ENCODE measurements at places on chromosomes 1 and 21.
A peak's percentile ranks its signal among the peaks of the same experiment; 100 is the strongest.

DNA sequence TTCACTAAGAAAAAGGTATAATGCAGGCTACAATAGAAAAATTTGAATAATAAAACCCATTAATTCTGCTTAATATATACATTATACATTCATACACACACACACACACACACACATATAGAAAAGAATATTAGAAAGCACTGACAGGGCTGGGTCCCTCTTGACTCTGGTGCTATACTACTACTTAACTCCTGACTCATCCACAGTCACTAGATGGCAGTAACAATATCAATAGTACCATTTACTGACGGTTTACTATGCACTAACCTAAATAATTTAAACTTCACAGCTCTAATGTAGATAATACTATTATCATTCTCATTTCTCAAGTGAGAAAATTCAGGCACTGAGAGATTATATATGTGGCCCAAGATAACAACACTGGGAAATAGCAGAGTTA, 87.5 kb downstream of the COP1 start:
- no peak for DNase-seq
- no peak overlapping the region for H3K27ac ChIP-seq
- H3K4me3 ChIP-seq = no peak overlapping the region
- peaks cover 77% of the 10 kb centered on the region for H3K36me3 ChIP-seq
- H3K27me3 ChIP-seq = no peaks in the 10 kb centered on the region
- H3K4me1 ChIP-seq = no peaks in the 10 kb centered on the region

DNA sequence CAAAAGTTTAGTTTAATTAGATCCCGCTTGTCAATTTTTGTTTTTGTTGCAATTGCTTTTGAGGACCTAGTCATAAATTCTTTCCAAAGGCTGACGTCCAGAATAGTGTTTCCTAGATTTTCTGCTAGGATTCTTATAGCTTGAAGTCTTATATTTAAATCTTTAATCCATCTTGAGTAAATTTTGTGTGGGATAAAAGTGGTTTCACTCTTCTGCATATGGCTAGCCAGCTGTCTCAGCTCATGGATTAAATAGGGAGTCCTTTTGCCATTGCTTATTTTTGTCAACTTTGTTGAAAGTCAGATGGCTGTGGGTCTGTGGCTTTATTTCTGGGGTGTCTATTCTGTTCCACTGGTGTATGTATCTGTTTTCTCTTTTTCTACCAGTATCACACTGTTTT, 801.3 kb upstream of the ADGRL4 start:
- H3K4me3 ChIP-seq = no peak overlapping the region
- H3K4me1 ChIP-seq = peaks cover 9% of the 10 kb centered on the region
- H3K27ac ChIP-seq = no peak overlapping the region

DNA sequence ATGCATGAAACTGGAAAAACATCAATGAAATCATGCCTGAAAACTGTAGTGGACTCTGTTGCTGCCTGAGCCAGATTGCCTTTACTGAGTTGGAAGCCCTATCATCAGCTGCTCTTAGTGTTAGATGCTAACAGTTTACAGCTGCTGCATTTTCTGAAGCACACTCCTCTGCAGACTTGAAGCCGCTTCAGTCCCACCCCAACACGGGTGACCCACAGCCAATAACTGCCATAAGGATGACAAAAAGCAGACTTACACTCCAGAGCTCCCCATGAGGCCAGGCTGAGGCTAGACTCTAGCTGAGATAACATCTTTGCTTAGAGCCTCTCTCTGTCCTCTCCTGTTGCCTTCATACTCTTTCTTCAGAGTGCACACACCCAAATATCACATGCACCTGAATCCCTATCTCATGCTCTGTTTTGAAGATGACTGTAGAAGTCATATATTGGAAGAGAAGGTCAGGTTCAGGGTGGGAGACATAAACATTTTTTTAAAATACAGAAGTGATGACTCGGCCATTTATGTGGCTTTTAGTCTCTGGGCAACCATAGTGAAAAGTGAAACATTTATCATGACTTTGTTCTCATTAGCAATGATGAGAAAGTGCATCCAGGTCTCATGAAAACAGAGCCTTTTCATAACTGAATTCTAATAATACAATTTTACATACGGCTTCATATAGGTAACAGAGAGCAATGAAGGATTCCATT, 161.0 kb downstream of the KCNK2 start:
- H3K4me3 ChIP-seq = no peak overlapping the region
- H3K27me3 ChIP-seq = no peaks in the 10 kb centered on the region
- no peaks in the 10 kb centered on the region for H3K4me1 ChIP-seq
- no peak overlapping the region for H3K27ac ChIP-seq
- no peaks in the 10 kb centered on the region for H3K36me3 ChIP-seq
- DNase-seq = no peak

- H3K27me3 ChIP-seq = peaks cover 19% of the 10 kb centered on the region
- peak overlapping the region; percentile 35 for H3K27ac ChIP-seq
- H3K4me3 ChIP-seq = no peak overlapping the region
- H3K4me1 ChIP-seq = peaks cover 40% of the 10 kb centered on the region
These were observed 475.4 kb downstream of the PTPRU start for GRCh38 chr1:29711582-29712283.

DNA sequence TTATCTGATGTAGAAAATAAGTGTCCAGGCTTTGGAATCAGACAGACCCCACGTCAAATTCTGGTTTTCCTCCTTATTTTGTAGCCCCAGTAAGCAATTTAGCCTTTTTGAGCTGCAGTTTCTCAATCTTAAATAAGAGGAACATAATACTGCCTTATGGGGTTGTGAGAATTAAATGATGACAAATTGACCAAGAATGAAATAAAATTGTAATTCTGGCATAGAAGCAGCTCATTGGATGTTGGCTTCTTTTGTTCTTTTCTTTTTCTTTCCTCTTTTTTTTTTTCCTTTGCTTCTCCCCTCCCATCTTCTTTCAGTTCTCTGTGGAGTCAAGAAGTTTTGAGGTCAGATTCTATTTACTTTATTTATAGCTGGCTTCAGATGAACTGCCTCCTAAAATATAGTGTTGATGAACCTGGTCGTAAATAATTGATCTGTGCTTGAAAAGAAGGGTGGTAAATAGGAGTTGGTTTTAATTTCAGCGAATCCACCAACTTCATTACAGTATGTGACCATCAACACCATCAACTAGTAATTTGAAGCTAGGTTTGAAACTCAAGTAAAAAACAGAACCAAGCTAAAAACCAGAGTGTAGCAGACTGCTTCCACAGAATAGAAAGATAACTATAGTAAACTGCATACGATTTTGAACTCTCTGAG, 81.1 kb downstream of the CACHD1 start:
- peaks cover 52% of the 10 kb centered on the region for H3K4me1 ChIP-seq
- H3K36me3 ChIP-seq = peaks cover 46% of the 10 kb centered on the region
- H3K4me3 ChIP-seq = peak overlapping the region; percentile 16
- no peak for DNase-seq
- H3K27me3 ChIP-seq = no peaks in the 10 kb centered on the region

- no peaks in the 10 kb centered on the region for H3K36me3 ChIP-seq
- H3K27ac ChIP-seq = no peak overlapping the region
- H3K27me3 ChIP-seq = peaks cover 21% of the 10 kb centered on the region
- DNase-seq = no peak
These were observed 3.2 kb upstream of the PAQR7 start for GRCh38 chr1:25878690-25879089.

GRCh38 chr1:180080439-180080838, 74.2 kb upstream of the QSOX1 start:
- no peak overlapping the region for H3K4me3 ChIP-seq
- H3K4me1 ChIP-seq = no peaks in the 10 kb centered on the region
- DNase-seq = no peak

- H3K36me3 ChIP-seq = no peaks in the 10 kb centered on the region
- no peak for DNase-seq
- no peak overlapping the region for H3K4me3 ChIP-seq
- peaks cover 7% of the 10 kb centered on the region for H3K27me3 ChIP-seq
These were observed 355.8 kb downstream of the GPATCH2 start for GRCh38 chr1:217274927-217275654.

- H3K4me3 ChIP-seq = no peak overlapping the region
- H3K36me3 ChIP-seq = no peaks in the 10 kb centered on the region
- peaks cover 13% of the 10 kb centered on the region for H3K27me3 ChIP-seq
- H3K4me1 ChIP-seq = no peaks in the 10 kb centered on the region
- DNase-seq = no peak
- H3K27ac ChIP-seq = no peak overlapping the region
These were observed 984.2 kb downstream of the AMY1C start for GRCh38 chr1:104733866-104734265.

DNA sequence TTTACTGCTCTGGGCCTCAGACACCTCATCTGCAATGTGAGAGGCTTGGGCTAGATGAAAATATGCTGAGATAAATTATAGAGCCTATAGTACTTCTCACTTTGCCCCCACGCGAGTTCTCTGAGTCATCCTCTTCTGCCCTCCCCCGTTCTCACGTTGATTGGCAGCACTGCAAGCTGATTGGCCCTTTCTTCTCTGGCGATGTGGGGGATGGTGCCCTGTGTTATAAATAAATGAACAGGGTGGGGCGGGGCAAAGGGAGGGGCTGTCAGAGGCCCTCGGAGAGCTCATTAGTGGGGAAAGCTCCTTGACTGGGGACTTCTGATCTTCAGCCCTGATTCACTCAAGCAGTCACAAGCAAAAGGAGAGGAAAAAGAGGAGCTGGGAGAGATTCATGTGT, 64.3 kb upstream of the ZC3H12A start:
- DNase-seq = no peak
- peaks cover 49% of the 10 kb centered on the region for H3K27me3 ChIP-seq
- no peaks in the 10 kb centered on the region for H3K36me3 ChIP-seq
- no peak overlapping the region for H3K4me3 ChIP-seq
- H3K4me1 ChIP-seq = no peaks in the 10 kb centered on the region

DNA sequence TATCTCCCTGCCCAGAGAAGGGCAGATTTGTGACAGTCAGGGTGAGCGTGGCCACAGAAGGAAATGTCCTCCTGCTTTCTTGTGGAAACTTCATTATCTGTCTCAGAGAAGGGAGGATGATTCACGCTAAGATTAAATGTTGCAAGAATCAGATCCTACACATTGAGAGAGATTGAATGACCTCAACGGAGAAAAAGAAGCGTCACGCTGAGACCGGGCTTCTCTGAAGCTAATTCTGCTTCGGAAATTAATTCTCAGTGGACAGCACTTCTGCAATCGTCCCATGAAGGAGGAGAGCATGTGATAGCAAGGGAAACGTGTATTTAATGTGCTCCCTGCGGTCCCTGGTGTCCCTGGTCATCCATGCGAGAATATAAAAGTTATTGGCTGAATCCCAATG, 19.8 kb upstream of the C1orf21 start:
- H3K4me3 ChIP-seq = no peak overlapping the region
- DNase-seq = no peak
- H3K4me1 ChIP-seq = no peaks in the 10 kb centered on the region
- H3K27ac ChIP-seq = no peak overlapping the region
- peaks cover 3% of the 10 kb centered on the region for H3K27me3 ChIP-seq

DNA sequence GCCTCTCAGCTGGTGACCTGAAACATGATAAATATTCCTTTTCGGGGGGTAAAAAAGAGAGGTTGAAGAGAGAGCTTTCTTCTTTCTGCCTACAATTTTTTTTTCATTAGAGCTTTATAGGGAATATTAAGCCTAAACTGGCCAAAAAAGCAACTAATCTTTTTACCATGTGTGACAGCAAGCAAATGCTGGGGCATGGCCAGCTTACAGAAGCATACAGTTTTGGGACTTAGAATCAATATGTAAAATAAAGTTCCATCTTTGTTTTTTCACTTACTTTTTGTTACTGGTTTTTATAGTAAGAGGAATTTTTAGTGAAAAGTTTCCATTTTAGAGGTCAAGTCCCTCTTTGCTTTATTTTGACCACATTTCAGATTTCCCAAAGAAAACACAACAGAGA, 301.2 kb upstream of the DEPDC1 start:
- no peaks in the 10 kb centered on the region for H3K36me3 ChIP-seq
- no peak for DNase-seq
- H3K4me3 ChIP-seq = no peak overlapping the region
- peaks cover 5% of the 10 kb centered on the region for H3K4me1 ChIP-seq

DNA sequence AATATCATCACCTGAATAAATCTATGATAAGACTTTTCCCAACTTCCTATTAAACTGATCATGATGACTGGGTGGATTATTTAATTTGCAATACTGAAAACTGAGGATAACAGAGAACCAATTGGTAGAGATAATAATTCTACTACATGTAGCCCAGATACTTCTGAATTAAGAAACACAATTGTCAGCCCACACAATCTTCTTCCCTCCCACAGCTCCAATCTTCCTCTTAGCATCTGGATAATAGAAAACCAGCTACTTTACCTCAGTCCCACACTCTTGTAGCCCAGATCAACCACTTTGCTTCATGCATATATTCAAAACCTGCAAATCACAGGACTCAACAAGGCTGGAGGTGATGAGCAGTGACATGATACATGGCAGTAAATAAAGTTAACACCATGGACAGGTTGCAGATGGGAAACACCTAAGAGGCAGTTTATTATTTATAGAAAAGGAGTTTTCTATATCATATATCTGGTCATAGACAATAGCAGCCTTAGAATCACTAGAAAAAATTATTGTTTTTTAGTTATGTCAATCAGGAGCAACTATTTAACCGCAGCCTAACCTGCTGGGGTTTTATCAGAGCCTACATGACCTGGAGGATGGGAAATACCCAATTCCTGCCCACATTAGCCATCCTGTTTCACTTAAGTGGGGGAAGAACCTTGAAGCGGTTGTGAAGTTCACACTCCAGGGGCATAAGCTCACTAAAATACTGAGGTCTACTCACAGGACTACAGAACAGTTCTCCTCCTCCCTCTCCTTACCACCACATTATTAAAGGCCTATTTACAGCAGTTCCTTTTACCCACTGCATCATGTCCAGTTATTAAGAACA, 16.7 kb downstream of the FRRS1 start:
- H3K36me3 ChIP-seq = peaks cover 16% of the 10 kb centered on the region
- no peak overlapping the region for H3K4me3 ChIP-seq
- H3K27ac ChIP-seq = no peak overlapping the region
- H3K4me1 ChIP-seq = no peaks in the 10 kb centered on the region
- no peaks in the 10 kb centered on the region for H3K27me3 ChIP-seq

DNA sequence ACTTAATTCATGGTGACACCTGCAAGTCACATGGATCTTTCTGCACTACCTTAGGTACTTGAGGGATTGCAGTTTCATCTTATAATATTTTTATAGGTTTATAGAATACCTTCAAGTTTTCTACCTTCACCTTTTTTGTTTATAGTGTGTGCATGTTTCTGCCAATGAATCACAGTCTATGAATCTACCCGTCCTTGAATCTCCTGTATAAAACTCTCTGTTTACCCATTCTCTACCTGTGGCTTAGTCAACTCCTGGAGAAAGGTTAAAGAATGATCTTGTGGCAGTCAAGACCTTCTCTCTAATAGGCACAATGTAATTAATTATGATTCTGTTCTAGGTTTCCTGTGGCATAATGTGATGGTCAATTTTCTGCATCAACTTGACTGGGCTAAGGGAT, 3.2 kb upstream of the GSTM2 start:
- peaks cover 66% of the 10 kb centered on the region for H3K4me1 ChIP-seq
- DNase-seq = no peak
- H3K36me3 ChIP-seq = peaks cover 11% of the 10 kb centered on the region
- no peak overlapping the region for H3K27ac ChIP-seq

GRCh38 chr1:12587981-12588640, 29.9 kb downstream of the DHRS3 start:
- H3K27ac ChIP-seq = peak overlapping the region; percentile 19
- H3K4me1 ChIP-seq = peaks cover 43% of the 10 kb centered on the region

Data from nephron progenitor cell (in vitro differentiated cells).